Activated CD4-positive, alpha-beta T cell treated with anti-CD3 and anti-CD28 coated beads, Interleukin-2, amount 10 ng/mL, durations not matched to agents 24 days and 14 days (primary cell): ENCODE measurements at places on chromosomes 5 and 9. TPM values are rescaled to one million over a fixed set of nuclear protein-coding genes. Genes with fewer than 3 reads are reported as not detected.

The PPIC gene
- not detected in 2 replicates for total RNA-seq

The PCYOX1L gene
- total RNA-seq, result 19.8 and 21.2 TPM in 2 replicates

The NCS1 gene
- total RNA-seq, result 5.3 and 5.4 TPM in 2 replicates

GRCh38 chr9:83633255-83633654 is 10.3 kb downstream of the IDNK start:
- H3K36me3 ChIP-seq, result peaks cover 15% of the 10 kb centered on the region
- H3K4me3 ChIP-seq, result no peak overlapping the region
- DNase-seq, result no peak
- peaks cover 2% of the 10 kb centered on the region for H3K4me1 ChIP-seq

GRCh38 chr5:79508794-79509193 is 5.1 kb downstream of the HOMER1 start:
- no peak overlapping the region for H3K27ac ChIP-seq
- H3K4me1 ChIP-seq, result peaks cover 43% of the 10 kb centered on the region
- H3K36me3 ChIP-seq, result peaks cover 3% of the 10 kb centered on the region
- peaks cover 24% of the 10 kb centered on the region for H3K27me3 ChIP-seq

GRCh38 chr5:149141224-149141956 is at the start of gene ABLIM3:
Gene ABLIM3 (plus strand): TSS chr5:149141493. CDS start chr5:149142096, 603 bp downstream.
- no peaks in the 10 kb centered on the region for H3K36me3 ChIP-seq
- H3K4me3 ChIP-seq, result peak within 1 kb of the TSS; percentile 63
- H3K27ac ChIP-seq, result no peak within 1 kb of the TSS
- DNase-seq, result peak; percentile 93
- peaks cover 39% of the 10 kb centered on the region for H3K27me3 ChIP-seq

DNA sequence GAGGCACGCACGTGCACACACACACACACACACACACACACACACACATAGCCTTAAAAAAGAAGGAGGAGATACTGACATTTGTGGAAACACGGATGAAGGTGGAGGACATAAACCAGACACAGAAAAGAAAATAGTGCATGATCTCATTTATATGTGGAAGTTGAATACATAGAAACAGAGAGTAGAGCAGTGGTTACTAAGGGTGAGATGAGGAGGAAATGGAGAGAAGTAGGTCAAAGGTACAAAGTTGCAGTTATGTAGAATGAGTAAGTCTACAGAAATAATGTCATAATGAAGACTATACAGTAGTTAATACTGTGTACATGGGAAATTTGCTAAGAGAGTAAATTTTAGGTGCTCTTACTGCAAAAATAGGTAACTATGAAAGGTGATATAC is 412.2 kb upstream of the CDH9 start:
- no peaks in the 10 kb centered on the region for H3K27me3 ChIP-seq
- DNase-seq, result no peak
- H3K4me1 ChIP-seq, result no peaks in the 10 kb centered on the region
- no peak overlapping the region for H3K4me3 ChIP-seq
- H3K27ac ChIP-seq, result no peak overlapping the region
